ENCODE measurements at places on chromosomes 7 and 10.

GRCh38 chr10:24341371-24341770 is 132.4 kb downstream of the KIAA1217 start:
- DNase-seq = no peak

DNA sequence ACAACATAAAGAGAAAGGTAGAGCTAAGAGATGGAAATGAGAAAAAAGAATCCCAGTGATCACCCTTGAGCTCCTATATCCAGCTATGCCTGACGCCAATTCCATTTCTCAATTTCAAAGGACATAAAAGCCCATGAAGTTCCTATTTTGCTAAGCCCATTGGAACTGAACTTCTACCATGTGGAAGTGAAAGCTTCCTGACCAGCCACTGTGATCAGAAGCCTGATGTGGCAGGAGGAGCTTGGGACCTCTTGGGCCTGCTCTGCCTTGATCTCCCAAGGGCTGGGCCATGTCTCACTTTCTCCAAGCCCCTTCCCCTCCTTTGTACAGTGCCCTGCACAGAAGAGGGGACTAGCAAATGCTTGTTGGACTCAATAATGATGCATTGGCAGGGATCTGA is 52.7 kb downstream of the PRLHR start:
- DNase-seq = no peak

GRCh38 chr10:43293677-43294057 is 26.8 kb upstream of the RASGEF1A start:
- no peak for DNase-seq

DNA sequence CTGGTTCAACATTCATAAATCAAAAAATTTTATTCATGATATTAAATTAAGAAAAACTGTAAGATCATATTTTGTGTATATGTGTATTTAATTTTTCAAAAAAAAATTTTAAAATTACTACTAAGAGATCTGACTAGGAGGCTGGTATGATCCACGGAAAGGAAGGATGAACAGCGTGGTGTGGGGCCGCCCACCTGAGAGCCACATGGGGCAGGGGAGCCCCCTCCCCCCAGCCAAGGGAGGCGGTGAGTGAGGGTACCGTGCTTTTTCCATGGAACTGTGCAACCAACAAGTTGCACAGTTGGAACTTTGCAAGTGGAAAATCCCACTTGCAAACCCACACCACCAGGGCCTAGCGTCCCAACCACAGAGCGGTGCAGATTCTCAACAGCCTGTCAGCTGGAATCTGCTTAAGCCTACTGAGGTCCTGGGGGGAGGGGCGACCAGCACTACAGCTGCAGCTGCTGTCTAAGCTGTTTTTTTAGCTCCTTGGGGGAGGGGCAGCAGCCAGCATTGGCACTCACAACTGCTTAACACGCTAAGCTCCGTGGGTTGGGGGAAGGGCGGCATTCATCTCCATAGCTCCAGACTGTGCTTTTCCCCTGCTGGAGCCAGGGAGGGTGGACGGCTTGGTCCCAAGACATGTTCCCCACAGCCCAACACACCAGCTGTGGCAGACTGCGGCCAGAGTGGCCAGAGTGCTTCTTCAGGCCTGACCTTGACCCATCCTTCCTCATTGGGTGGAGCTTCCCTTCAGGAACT is 94.2 kb upstream of the IGFBP3 start:
- DNase-seq = no peak

DNA sequence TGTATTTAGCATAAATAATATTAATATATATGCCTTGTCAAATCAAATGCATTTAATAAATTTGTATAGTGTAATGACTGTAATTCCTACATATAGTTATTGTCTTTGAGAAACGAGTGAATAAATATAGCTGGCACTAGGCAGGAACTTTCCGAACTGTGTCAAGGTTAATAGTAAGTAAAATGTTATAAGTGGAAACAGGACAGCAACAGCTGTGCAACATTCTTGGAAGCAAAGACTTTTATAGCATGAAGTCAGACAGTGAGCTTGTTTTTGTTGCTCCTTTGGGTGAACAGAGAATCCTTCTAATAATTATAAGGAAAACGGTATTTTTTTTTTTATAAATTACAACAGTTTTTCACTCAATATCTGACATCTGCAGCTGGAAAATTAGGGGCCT is 14.0 kb upstream of the EXOC6 start:
- no peak for DNase-seq

Measured in CD4-positive, alpha-beta T cell treated with Interleukin-4 for 1 hour (primary cell).